ENCODE measurements at places on chromosomes 6 and 20.

DNA sequence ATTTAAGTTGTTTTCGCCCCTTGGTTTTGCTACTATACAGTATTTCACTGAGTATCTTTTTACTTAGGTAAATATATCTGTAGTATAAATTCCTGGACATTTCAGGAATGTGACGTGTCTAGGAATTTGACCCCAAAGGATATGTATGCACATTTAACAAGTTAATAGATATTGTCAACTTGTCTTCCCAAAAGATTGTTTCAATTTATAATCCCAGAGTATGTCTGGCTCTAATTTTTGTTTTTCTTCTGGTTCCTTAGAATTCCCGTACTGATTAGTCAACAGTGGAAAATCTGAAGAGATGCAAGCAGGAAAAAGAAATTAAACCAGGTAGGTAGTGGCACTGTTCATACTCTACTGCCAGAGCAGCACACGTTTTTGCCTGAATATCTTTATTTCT, 7.2 kb downstream of the PKIG start:
- DNase-seq = no peak

GRCh38 chr6:16109659-16110305, 19.1 kb upstream of the MYLIP start:
- DNase-seq = no peak

DNA sequence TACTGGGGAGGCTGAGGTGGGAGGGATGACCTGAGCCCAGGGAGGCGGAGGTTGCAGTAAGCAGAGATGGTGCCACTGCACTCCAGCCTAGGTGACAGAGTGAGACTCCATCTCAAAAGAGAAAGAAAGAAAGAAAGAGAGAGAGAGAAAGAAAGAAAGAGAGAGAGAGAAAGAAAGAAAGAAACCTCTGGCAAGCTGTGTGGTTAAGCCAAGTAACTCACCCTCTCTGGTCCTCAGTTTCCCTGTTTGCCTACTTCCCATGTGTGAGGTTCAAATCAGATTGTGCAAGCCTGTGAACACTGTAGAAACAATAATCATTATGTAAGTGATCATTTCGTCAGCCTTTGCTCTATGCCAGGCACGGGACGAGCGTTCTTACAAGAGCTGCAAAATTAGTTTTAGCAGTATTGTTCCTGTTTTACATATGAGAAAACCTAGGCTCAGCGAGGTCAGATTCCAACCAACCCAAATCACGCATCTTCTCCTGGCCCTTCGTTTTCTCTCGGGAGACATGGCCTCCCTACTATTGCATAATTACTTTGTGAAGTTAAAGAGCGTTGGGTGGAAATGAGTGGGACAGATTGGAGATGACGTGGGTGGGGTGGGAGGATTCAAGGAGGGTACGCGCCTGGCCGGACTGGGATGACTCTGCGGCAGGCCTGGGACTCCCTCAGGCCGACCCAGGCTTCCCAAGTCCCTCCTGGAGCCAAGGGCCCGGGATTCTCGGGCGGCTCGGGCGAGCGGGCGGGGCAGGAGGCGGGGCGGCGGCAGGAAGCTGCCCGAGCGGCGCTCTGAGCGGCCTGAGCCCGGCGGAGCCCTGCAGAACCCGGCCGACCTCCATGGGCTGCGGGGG, at the start of gene SNX21:
TSS of gene SNX21 (plus strand) at position 770 of the 853 bp plus-strand sequence. CDS start 121 bp downstream, outside the sequence.
- no peak for DNase-seq

DNA sequence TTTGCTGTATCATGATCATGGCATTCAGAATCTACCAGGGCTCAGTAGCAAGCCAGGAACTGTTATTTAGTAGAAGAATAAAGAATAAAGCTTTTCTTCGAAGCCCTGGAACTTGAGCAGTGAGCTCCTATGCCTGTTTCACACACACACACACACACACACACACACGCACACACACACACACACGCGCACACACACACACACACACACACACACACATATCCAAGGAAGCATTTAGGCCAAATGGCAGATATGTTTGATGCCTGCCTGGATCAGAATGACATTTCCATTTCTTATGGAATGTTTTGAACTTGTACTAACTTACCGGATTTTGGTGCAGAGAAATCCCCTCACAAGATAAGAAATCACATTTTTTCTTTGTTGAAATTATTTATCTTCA, 35.5 kb downstream of the RPP21 start:
- DNase-seq = no peak

DNA sequence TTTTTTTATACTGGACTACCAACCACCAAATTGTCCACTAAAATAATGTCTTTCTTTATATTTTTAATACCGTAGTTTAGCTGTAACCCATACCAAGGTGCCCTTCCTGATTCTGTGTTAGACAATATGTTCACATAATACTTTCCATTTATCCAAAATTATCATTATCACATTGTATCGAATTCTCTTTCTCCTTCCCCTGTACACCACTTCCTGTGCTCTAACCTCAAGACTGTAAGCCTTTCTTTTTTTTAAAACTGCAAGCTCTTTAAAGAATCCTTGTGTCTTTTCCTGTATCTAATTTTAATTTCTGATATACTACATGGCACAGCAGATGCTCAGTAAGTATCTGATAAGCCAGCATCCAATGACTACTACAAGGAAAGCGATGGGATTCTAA, 917.5 kb downstream of the EYS start:
- no peak for DNase-seq

DNA sequence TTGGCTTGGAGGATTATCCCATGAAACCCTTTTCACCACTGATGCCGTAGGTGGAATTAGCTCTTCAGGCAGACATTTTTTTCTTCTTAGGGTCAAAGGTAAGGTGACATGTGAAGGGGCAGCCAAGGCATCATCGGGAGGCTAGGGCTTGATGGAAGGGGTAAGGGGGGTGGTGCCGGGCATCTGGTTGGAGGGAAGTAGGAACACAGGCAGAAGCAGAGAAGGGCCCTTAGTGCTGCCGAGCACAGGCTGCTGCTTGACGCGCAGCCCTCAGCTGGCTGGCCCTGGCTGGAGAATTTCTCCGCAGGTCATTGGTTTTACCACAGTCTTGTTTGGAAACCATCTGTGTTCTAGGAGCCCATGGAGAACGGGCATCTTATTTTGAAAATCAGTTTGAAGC, 54.7 kb downstream of the TRAF3IP2 start:
- DNase-seq = no peak

DNA sequence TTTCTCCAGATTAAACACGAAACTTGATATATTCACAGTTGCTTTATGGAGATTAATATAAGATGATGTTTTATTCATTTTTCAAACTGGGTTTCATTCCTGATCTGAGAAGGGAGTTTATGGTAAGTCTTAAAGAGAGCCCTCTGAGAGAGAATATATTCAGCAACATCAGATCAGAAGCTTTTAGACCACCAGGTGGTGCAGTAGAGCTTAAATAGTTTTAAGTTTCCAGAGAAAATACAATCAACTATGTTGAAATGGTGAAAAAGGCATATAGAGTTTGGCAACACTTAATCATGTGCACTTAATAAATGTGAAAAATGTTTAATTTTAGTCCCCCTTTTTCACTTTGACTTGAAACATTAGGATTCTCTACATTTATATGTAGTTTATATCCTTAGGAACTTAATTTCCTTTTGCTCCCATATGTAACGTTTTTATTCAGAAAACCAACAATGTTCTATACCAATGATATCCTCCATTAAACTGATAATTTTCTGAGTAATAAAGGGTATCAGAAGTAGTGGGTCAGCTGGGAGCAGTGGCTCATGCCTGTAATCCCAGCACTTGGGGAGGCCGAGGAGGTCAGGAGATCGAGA, 86.4 kb upstream of the CLDN20 start:
- DNase-seq = no peak

DNA sequence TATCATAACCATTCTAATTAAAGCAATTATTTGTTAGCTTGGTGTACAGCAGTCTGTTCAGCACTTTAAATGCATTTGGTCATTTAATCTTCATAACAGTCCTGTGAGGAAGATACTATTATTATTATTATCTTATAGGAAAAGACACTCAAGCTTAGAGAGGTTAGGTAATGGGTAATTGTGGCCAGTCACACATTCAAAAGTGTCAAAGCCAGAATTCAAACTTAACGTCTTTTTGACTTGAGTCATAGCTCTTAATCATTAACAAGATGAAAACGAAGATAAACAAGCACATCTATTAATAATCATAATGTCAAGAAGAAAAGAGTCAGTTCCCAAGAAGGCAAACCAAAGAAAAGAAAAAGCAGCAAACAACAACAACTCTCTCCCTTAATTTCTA, 251.0 kb downstream of the SYNE1 start:
- no peak for DNase-seq

GRCh38 chr6:133166766-133167165, 74.4 kb upstream of the EYA4 start:
- no peak for DNase-seq
